ENCODE measurements at places on chromosomes 2 and 18.

GRCh38 chr2:172823261-172823850 lies 87.7 kb downstream of the RAPGEF4 start:
- no peak for DNase-seq

- no peak for DNase-seq
These were observed 1423.0 kb upstream of the PIK3C3 start for GRCh38 chr18:40532046-40532445.

DNA sequence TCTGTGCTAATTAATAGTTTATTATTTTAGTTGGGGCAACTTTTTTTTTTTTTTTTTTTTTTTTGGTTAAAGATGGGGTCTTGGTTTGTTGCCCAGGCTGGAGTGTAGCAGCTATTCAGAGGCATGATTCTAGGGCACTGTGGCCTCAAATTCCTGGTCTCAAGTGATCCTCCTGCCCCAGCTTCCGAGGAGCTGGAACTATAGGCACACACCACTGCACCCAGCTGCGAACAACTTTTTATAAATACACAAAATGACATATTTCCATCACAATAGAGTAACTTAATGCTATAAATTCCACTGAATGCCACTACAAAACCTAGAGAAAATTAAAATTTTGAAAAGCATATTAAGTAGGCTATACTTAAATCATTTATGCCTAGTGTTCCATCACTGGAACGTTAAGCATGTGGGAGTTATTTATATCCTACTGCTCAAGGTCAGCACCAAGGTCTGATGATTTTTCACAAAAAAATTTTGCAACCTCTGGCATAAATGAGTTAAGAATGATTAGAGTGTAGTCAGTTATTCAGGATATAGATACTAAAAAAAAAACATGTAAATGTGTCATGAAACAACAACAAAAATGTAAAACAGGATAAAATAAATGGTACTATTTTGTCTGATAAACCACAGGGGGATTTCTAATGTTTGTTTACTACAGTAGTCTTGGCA lies 46.8 kb downstream of the GFPT1 start:
- no peak for DNase-seq

DNA sequence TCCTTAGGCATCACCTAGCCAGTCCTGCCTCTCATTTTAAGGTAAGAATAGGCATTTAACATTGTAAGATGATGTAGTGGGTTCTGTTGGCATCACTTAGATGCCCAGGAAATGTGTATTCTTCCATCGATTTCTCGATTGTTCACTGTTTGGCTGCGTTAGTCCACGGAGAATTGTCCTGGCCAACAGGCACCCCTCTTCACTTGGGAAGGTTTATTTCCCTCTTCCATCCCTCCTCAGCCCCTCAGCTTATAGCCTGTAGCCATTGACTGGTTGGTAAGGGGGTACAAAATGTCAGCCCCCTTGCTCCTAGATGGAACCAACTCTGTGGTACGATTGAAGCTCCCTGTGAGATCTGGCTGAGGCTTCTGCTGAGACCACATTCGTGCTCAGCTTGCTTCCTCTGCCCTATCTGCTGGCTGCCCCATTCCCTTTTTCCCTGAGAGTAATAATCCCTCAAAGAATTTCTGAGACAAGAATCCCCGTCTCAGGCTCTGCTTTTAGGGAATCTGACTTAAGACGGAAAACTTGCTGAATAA lies 43.4 kb downstream of the PLEKHA3 start:
- no peak for DNase-seq

- peak; percentile 10 for DNase-seq
These were observed 32.1 kb upstream of the TTC39C start for GRCh38 chr18:23982155-23983079.

DNA sequence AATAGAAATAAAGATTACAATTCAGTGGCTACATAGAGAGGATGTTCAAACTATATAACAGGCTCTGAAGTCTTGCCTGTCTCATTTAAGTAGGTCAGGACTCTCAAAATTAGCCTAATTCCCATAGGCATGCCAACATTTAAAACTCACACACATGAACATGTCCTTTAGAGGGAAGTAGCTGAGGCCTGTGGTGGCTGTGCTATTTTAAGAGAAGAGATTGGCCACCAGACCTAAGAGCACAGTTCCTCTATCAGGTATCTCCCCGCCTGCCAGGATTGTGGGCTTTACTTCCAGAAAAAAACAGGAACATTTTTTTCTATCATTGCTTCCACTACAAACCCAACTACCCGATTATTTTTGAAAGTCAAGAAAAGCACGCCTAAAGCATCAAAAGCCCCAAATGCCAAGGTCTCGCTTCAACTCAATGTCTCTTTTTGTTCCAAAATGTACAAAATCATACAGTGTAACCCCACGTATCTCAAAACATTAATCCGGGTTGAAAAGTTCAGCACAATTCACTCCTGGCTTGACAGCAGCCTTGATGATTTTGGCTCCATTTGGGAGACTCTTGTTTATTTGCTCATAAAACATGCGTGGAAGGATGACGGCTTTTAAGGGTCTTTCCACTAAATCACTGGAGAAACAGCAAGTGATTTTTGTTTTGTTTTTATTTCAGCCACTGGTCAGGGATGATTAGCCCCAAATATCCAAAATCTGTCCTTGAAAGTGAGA lies 15.3 kb downstream of the FHL2 start:
- no peak for DNase-seq

GRCh38 chr18:42641996-42642395 lies 473.5 kb downstream of the RIT2 start:
- no peak for DNase-seq

Data from amniotic stem cell (primary cell).